ENCODE measurements at places on chromosomes 12 and 14. TPM values are rescaled to one million over a fixed set of nuclear protein-coding genes. Genes with fewer than 3 reads are reported as not detected.

- DNase-seq: no peak
Measured at GRCh38 chr14:60303745-60304144, 54.7 kb downstream of the PPM1A start.

DNA sequence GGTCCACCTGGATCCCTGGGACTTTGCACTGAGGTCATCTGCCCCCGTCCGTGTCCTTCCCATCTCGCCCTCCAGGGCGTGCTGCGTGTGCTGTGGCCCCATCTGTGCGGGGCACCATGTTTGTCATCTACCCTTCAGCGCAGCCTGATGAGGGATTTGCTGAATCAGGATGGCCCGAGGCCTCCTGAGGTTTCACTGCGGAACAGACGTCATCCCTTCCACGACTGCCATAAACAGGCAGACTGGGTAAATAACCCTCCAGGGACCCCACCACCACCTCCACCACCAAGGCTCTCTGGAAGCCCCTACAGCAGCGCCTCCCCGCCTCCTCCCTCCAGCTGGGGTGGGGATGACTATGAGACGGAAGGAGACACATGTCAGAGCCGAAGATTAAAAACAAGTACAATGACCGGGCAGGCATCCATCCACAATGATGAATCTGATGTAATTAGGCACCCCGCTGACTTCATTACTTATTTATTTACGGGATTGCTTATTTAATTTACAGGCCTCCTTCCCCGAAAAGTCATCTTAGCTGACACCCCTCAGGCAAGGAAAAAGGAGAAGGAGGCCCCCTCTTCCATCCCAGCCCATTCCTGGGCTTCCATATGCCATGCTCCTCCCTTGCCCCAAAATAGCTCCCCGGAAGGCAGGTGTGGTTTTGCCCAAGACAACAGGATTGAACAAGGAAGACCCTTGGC lies 39.4 kb downstream of the NCOR2 start:
- DNase-seq: no peak

- no peak for DNase-seq
Measured at GRCh38 chr12:117850048-117850447, 118.7 kb downstream of the KSR2 start.

- no peak for DNase-seq
Measured at GRCh38 chr12:52082026-52082668, 2.6 kb downstream of the SMIM41 start.

GRCh38 chr14:39395555-39396254 lies 36.5 kb downstream of the FBXO33 start:
- DNase-seq: no peak

DNA sequence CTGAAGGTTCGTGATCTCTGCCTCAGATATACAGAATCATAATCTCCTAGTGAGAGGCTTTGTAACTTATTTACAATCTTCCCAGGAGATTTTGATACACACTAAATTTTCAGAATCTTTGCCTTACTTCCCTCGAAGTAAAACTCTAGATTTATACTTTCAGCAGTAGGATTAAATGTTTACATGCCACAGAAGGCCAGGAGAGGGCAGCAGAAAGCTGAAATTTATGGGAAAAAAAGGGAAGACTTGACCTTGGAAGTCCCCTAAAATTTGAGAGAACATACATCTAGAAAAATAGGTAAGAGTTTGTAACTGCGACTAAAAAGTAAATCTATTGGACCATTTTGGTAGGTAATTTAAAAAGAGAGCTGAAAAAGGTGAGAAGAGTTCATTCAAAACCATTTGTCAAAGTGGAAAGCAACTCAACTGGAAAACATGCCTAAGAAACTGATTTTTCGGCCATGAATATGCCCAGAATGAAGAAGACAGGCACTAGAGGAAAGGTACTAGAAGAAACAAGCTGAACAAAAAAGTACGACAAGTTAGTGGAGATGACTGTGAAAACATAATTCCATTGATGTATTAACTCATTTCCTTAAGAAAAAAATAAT lies 242.0 kb upstream of the MDGA2 start:
- no peak for DNase-seq

- no peak for DNase-seq
Measured at GRCh38 chr14:80215756-80216581, 4.7 kb upstream of the DIO2 start.

- no peak for DNase-seq
Measured at GRCh38 chr12:93387780-93388179, 10.1 kb downstream of the NUDT4 start.

The OASL gene
- total RNA-seq: 3.3 TPM

The PLEK2 gene
- 3.4 TPM for total RNA-seq

The AKAP6 gene
- 3.8 TPM for total RNA-seq
